Upper lobe of left lung (tissue), 6 donors: ENCODE measurements at places on chromosomes 11 and 22. TPM values are rescaled to one million over a fixed set of nuclear protein-coding genes. Genes with fewer than 3 reads are reported as not detected.

DNA sequence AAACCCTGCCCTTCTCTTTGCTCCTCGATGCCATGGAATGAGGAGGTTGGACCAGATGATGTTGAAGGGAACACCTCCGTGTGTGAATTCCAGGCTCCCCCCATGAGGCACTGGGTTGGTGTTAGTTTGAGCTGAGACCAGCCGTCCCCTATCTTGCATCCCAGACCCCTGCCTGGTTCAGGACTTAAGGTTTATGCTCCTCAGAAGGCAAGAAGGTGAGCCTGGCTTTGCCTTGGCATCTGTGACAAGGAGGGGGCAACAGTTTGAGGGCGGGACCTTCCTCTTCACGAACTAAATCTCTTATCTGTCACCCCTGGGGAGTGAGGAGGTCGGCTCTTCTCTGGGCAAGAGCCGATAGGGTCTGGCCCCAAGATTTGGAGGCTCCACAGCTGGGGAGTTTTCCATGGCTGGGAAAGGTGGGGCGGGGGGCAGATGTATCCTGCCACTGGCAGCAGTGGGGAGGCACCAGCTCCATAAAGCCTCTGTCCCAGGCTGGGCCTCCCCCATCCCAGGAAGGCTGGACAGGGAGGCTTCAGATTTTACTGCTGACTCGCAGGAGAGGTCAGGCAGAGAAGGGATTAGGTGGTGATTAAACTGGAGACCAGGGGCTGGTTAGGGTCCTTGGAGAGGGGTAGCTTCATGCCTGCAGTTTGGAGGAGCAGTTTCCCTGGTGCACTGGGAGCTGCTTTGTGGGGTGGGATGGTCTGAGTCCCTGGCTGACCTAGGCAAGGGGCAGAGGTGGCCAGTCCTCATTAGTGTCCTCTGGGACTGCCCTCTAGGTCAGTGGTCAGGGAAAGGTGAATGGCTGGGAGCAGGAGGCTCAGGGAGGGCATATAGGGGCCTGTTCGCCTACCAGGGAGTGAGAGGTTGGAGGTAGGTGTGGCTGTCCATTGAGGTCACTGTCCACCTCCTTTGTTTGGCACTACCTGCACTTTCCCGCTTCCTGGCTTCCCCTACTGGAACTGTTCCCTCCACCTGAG is 1.1 kb downstream of the SEC14L2 start:
- no peaks in the 10 kb centered on the region for H3K36me3 ChIP-seq
- H3K4me1 ChIP-seq = peaks cover 28% of the 10 kb centered on the region
- H3K27me3 ChIP-seq = no peaks in the 10 kb centered on the region
- H3K4me3 ChIP-seq = peak overlapping the region; percentile 69
- no peak for DNase-seq

GRCh38 chr22:26367402-26368245 is 61.4 kb upstream of the ASPHD2 start:
- H3K4me3 ChIP-seq = no peak overlapping the region
- H3K27ac ChIP-seq = no peak overlapping the region
- no peak for DNase-seq
- no peaks in the 10 kb centered on the region for H3K4me1 ChIP-seq
- H3K36me3 ChIP-seq = no peaks in the 10 kb centered on the region
- no peaks in the 10 kb centered on the region for H3K27me3 ChIP-seq

DNA sequence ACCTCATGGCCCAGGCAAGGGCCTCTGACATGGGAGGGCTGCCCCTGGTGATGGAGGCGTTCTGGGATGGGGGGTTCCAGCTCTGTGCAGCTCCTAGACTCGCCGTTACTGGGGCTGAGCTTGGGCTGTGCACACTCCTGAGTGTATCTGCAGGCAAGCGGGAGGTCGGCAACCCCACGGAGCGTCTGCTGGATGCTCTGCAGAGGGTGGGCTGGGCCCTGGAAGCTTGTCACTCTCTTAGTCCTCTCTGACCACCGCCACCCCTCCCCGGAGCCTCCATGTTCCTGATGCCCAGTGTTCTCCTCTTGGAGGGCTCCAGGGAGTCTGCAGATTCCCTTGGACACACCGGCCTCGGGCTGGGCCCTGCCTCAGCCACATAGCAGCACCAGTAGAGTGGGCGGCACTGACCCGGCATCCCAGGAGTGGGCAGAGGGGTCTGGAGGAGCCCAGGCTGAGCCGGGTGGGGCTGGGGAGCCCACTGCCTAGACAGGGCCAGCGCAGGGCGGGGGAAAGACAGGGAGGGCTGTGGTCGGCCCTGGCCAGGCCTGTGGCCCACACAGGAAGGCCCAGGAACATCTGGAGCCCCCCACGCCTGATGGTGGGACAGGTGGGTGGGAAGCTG is 20.6 kb upstream of the MUC5B start:
- no peaks in the 10 kb centered on the region for H3K4me1 ChIP-seq
- H3K27me3 ChIP-seq = peaks cover 2% of the 10 kb centered on the region
- H3K27ac ChIP-seq = no peak overlapping the region
- H3K36me3 ChIP-seq = no peaks in the 10 kb centered on the region

- H3K4me1 ChIP-seq = peaks cover 6% of the 10 kb centered on the region
- no peak overlapping the region for H3K27ac ChIP-seq
- no peak for DNase-seq
- no peaks in the 10 kb centered on the region for H3K27me3 ChIP-seq
- H3K4me3 ChIP-seq = no peak overlapping the region
- no peaks in the 10 kb centered on the region for H3K36me3 ChIP-seq
Observed at GRCh38 chr11:134581121-134581626, 169.1 kb upstream of the B3GAT1 start.

GRCh38 chr22:37088108-37088605 is 21.4 kb downstream of the TMPRSS6 start:
- H3K27ac ChIP-seq = no peak overlapping the region
- no peaks in the 10 kb centered on the region for H3K27me3 ChIP-seq
- no peaks in the 10 kb centered on the region for H3K36me3 ChIP-seq
- no peak overlapping the region for H3K4me3 ChIP-seq

- no peak overlapping the region for H3K27ac ChIP-seq
- no peaks in the 10 kb centered on the region for H3K36me3 ChIP-seq
Observed at GRCh38 chr11:114397349-114397982, 2.8 kb downstream of the C11orf71 start.

- DNase-seq = no peak
- no peak overlapping the region for H3K27ac ChIP-seq
- no peaks in the 10 kb centered on the region for H3K4me1 ChIP-seq
- H3K27me3 ChIP-seq = no peaks in the 10 kb centered on the region
Observed at GRCh38 chr22:47152938-47153337, 390.5 kb downstream of the TBC1D22A start.

DNA sequence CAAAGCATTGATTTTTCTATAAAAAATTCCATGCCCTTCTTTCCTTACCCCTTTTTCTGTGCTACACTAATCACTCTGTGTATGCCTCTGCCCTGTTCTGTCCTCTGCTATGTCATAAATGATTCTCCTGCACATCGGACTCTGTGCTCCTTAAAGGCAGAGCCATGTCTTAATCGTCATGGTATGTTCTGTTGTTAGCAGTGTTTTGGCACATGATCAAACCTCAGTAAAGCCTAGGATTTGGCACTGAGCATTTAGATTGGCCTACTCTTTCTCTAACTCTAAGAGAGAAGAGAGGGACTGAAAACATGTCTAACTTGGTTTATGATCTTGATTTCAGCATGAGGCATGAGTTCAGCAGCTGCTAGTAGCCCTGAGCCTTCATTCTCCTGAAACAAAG is 266.9 kb downstream of the AASDHPPT start:
- no peak for DNase-seq
- no peaks in the 10 kb centered on the region for H3K4me1 ChIP-seq
- H3K27ac ChIP-seq = no peak overlapping the region
- H3K36me3 ChIP-seq = no peaks in the 10 kb centered on the region
- no peak overlapping the region for H3K4me3 ChIP-seq

- no peaks in the 10 kb centered on the region for H3K4me1 ChIP-seq
Observed at GRCh38 chr11:132821014-132821413, 711.3 kb downstream of the OPCML start.

GRCh38 chr11:1071571-1072115 is 3.0 kb upstream of the MUC2 start:
- no peak overlapping the region for H3K27ac ChIP-seq
- H3K36me3 ChIP-seq = no peaks in the 10 kb centered on the region

DNA sequence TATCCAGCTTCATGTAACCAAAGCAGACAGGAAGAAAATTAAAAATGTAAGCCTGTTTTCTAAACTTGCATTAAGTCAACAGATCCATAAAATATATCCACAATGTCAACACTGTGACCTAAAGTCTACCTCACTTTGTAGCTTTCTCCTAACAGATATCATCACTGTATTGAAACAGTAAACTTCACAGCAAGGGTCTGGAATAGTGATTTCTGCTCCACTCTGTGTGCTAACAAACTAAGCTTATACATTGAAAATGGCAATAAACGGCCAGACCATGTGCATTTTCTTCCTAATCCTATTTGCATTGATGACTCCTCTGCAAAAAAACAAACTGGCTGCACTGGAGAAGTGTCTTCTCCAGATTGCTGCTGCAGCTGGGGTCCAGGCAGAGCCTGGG is 26.8 kb downstream of the CADM1 start:
- H3K4me1 ChIP-seq = no peaks in the 10 kb centered on the region
- no peak overlapping the region for H3K27ac ChIP-seq
- H3K4me3 ChIP-seq = no peak overlapping the region
- no peaks in the 10 kb centered on the region for H3K36me3 ChIP-seq
- no peak for DNase-seq

DNA sequence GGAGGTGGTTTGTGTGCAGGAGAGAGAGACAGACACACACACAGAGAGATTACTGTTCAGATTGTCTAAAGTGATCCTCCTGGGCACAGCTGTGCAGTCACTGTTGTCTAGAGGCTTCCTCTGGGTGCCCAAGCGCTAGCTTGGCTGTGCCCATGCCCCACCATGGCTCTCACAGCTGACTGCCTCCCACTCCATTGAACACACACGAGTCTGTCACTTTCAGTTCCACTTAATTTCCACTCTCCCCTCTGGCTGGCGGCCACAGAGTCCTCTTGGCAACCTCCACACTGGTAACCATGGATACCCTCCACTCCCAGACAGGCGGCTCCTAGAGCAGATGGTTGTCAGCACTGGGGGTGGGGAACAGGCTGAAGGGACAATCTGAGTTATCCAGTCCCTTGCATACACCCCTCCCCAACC is 29.1 kb downstream of the MAP6 start:
- H3K4me1 ChIP-seq = peaks cover 16% of the 10 kb centered on the region
- no peaks in the 10 kb centered on the region for H3K27me3 ChIP-seq
- H3K27ac ChIP-seq = no peak overlapping the region
- no peaks in the 10 kb centered on the region for H3K36me3 ChIP-seq

GRCh38 chr11:132080127-132080526 is 709.7 kb downstream of the NTM start:
- H3K4me3 ChIP-seq = no peak overlapping the region
- no peak overlapping the region for H3K27ac ChIP-seq
- no peaks in the 10 kb centered on the region for H3K27me3 ChIP-seq
- no peaks in the 10 kb centered on the region for H3K4me1 ChIP-seq
- H3K36me3 ChIP-seq = no peaks in the 10 kb centered on the region

- no peaks in the 10 kb centered on the region for H3K36me3 ChIP-seq
- H3K27me3 ChIP-seq = no peaks in the 10 kb centered on the region
- DNase-seq = no peak
- no peaks in the 10 kb centered on the region for H3K4me1 ChIP-seq
- H3K4me3 ChIP-seq = no peak overlapping the region
Observed at GRCh38 chr11:69554849-69555248, 73.4 kb downstream of the LINC01488 start.

DNA sequence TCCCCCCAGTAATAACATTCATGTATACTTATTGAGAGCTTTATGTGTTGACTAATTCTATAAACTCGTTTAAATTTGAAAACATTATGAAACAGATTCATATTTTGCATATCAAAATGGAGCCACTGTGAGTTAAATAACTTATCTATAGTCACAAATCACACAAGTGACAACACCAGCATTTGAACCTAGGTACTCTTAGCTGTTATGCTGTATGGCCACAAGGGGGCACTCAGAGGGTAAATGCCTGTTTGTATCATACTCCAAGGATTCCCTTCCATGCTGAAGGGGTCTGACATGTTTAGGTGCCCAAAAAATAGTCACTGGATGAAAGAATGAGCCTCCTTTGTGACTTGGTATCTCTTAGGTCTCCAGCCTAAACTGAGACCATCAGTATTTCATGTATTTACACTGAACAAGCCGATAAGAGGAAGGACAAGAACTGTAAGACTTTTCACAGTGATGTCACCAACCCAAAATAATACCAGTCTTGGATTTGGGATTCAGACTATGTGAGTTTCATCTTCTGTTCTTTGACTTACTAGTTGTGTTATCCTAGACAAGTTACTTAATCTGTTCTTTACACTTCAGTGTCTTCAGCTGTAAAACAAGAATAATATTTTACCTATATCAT is 12.2 kb upstream of the OR52D1 start:
- DNase-seq = peak; percentile 41
- no peak overlapping the region for H3K27ac ChIP-seq
- no peaks in the 10 kb centered on the region for H3K4me1 ChIP-seq
- no peaks in the 10 kb centered on the region for H3K27me3 ChIP-seq

GRCh38 chr11:15641271-15642045 is 526.7 kb downstream of the INSC start:
- H3K4me1 ChIP-seq = no peaks in the 10 kb centered on the region
- H3K4me3 ChIP-seq = no peak overlapping the region
- no peak overlapping the region for H3K27ac ChIP-seq
- H3K27me3 ChIP-seq = no peaks in the 10 kb centered on the region
- H3K36me3 ChIP-seq = no peaks in the 10 kb centered on the region

DNA sequence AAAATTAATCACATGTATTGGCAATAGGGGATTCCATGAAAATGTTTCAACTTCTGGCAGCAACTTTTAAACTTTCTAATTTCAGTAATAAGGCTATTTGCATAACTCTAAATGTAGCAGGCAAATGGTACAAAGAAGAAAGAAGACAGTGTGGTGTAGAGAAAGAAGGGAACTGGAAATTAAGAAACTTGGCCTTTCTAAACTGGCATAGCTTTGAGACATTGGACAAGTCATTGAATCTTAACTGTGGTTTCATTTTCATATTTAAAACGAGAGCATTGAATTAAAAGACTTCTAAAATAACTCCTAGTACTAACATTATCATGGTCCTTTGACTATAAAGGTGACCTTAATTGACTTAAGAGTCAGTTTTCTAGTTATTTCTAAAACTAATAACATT is 125.0 kb downstream of the UVRAG start:
- H3K4me1 ChIP-seq = peaks cover 11% of the 10 kb centered on the region
- DNase-seq = no peak
- H3K36me3 ChIP-seq = no peaks in the 10 kb centered on the region
- H3K27me3 ChIP-seq = no peaks in the 10 kb centered on the region
- H3K4me3 ChIP-seq = no peak overlapping the region
- no peak overlapping the region for H3K27ac ChIP-seq

JHY gene
- 9.6 TPM for total RNA-seq

CCDC15 gene
- total RNA-seq = 2.0 TPM

NKAPD1 gene
- 8.3 TPM for total RNA-seq

SLC5A4 gene
- total RNA-seq = 6.3 TPM

RFPL1 gene
- not detected for total RNA-seq

BATF2 gene
- 36.7 TPM for total RNA-seq

PATE2 gene
- not detected for total RNA-seq
